Activated CD8-positive, alpha-beta memory T cell treated with anti-CD3 and anti-CD28 coated beads, Interleukin-2, amount 50 U/mL, for 48 hours (primary cell): ENCODE measurements at places on chromosomes 2 and 18.

- no peak for DNase-seq
Measured at GRCh38 chr2:157052685-157053224, 204.8 kb upstream of the GALNT5 start.

- no peak for DNase-seq
Measured at GRCh38 chr2:138502255-138503086, 901 bp downstream of the SPOPL start.

GRCh38 chr2:86492048-86492453 lies 50.9 kb downstream of the KDM3A start:
- no peak for DNase-seq

DNA sequence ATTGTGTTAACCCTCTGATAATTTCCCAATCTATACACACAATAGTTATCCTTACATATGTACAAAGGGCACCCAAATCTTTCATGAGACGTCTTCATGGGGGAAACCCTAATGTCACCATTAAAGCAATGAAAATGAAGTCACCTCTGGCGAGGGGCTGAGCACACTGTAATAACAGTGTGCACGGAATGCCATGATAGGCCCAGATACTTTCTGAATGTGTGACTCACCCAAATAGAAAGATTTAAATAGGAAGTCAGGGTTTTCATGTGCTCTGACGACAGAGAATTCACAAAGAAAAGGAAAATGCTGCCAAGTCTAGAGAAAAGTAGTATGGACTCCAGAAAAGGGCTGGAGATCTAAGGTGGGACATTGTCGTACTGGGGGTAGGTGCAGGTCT lies 128.3 kb downstream of the SATB2 start:
- DNase-seq, result no peak

DNA sequence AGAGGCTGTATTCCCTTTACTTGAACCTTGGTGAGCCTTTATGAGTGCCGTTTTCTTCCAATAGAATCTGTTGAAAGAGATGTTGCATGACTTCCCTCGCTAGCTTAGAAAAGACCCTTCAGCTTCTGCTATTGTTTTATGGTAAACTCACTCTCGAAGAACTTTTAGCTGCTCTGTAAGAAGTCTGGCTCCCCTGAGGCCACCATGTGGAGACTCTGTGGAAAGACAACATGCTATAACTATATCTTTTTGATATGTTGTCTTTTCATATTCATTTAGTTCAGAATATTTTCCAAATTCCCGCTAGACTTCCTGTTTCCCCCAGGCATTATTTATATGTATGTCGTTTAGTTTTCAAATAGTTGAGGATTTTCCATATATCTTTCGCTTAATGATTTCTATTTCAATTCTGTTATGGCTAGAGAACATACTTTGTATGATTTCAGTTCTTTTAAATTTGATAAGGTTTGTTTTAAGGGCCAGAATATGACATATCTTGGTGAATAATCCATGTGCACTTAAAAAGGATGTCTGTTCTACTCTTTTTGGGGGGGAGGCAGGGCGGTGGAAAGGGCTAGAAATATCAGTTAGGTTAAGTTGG lies 64.1 kb downstream of the PTPN4 start:
- DNase-seq, result no peak

DNA sequence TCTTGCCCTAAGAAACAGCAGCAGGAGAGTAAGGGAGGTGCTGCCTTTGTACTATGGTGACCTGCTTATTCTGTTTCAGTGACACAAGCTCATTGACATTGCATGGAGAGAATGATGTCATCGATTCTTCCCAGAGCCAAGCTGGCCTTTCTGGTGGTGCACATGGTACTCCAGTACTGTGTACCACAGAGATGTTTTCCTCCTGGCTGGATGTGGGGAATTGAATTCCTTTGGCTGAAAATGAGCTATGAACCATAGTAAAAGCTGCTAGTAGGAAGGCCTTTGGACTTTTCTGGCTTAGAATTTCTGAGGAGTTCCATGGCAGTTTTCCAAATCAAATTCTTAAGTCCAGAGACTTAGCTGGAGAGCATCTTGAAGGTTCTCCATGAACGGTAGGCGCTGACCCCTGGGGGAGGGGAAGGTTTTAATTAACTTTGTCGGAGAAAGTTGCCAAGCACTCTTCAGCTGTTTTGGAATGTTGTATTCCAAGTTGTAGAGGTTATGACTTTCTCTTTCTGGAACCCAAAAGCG lies 17.1 kb upstream of the B3GNT2 start:
- DNase-seq, result no peak

DNA sequence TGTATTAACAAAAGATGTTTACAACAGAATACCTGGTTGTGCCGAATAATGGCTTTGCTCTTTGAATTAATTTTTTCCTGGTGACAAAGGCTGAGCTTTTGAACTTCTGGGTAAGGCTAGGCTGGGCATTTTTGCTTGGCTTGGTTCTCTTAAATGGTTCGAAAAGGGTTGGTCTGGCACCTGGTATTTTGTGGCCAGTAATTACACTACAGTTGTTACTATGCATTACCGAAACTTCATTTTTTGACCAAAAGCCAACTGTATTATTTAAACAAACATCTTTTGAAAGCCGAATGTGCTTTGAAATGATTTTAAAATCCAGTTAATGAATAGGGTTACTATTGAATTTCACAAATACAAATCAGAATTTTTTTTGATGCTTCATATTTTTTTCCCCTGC lies 19.4 kb upstream of the NFE2L2 start:
- no peak for DNase-seq

DNA sequence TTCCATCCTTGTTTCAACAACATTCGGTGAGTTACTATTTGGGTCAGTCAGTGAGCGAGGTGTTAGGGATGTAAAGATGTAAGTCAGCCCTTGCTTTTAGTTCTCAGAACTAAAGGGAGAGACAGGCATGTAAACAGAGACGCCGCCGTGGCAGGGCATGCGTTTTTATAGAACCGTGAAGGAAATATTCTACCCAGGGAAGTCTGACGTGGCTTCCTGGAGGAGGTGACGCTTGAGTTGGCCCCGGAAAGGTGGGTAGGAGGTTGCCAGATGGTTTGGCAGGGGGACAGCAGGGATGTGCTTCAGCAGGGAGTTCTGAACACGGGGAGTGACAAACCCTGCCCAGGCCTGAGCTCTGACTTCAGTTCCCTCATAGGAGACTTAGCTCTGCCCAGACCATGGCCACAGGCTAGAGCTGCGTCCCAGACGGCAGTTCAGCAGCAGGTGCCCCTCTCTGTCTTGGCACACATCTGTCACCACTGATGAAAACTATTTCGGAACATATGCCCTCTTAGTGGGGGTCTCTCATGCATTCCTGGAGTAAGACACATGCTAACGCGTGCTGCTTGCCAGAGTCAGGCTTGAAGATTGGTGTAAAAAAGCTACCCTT lies 23.4 kb upstream of the RPL31 start:
- no peak for DNase-seq

DNA sequence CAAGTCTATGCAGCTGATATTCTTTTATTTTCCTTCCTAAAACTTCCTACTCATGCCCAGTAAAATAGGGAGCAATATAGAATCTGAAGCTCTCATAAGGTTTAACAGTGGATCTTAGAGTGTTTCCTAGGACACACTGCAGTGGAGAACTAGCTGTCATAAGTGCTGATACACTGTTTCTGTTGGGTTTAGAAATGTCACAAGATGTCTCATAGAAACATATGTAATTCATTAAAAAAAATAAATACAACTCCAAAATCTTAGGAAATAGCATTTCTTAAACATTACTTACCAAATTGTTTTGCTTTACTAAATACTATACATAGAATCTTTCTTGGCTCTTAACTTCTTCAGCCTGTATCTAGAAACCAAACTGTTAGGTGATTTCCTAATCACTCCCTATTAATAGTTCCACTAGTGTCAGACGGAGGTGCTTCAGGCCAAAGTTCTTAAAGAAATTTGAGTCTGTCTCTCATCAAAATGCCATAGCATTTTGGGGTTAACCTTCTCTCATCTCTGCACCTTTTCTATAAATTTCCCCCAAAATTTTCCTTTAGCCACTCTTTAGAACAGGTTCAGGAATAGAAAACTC lies 93.7 kb downstream of the CERKL start:
- no peak for DNase-seq
